Activated T-helper 1 cell treated with Interleukin-2 at 50 U/mL for 16 hours (primary cell): ENCODE measurements at places on chromosomes 12 and 14.

GRCh38 chr12:105696-106095 is 39.1 kb downstream of the IQSEC3 start:
- DNase-seq: no peak

GRCh38 chr12:28258998-28259397 is 68.7 kb downstream of the CCDC91 start:
- DNase-seq: no peak

- DNase-seq: no peak
Measured at GRCh38 chr12:125140279-125141209, 75.3 kb downstream of the AACS start.

- no peak for DNase-seq
Measured at GRCh38 chr12:58893495-58893894, 26.8 kb downstream of the LRIG3 start.

GRCh38 chr12:25382311-25383106 is 131.8 kb upstream of the KRAS start:
- no peak for DNase-seq

DNA sequence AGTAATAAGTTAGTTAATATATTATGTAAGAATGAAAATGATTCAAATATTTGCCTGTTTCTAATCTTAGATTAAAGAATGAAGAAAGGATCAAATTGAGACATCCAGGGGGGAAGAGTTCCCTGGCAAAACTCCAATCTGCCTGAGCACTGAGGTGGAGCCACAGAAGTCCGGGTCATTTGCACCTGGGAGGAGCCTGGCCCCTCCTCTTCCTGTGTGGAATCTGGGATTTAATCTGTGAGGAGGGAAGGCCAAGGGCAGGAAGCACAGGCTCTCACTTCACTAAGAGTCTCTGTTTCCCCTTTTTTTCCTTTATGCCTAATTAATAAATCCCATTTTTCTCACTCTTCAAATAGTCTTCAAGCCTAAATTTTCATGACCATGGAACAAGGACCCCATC is 599.5 kb downstream of the FLRT2 start:
- DNase-seq: no peak

DNA sequence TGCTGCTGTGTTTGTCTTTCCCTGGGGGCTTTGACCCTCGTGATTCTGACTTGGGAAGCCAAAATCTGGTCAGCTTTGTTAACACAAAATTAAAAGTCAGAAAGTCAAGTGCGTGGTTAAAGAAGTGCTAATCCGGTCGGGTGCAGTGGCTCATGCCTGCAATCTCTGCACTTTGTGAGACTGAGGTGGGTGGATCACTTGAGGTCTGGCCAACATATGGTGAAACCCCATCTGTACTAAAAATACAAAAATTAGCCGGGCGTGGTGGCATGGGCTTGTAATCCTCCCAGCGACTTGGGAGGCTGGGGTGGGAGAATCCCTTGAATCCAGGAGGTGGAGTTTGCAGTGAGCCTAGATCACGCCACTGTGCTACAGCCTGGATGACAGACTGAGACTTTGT is 844.6 kb downstream of the VRK1 start:
- no peak for DNase-seq
